ENCODE measurements at places on chromosomes 6 and 20.

GRCh38 chr6:169014211-169015197 is 239.1 kb downstream of the THBS2 start:
- no peak for DNase-seq

GRCh38 chr20:36883977-36884535 is 8.1 kb downstream of the TLDC2 start:
- DNase-seq, result no peak

DNA sequence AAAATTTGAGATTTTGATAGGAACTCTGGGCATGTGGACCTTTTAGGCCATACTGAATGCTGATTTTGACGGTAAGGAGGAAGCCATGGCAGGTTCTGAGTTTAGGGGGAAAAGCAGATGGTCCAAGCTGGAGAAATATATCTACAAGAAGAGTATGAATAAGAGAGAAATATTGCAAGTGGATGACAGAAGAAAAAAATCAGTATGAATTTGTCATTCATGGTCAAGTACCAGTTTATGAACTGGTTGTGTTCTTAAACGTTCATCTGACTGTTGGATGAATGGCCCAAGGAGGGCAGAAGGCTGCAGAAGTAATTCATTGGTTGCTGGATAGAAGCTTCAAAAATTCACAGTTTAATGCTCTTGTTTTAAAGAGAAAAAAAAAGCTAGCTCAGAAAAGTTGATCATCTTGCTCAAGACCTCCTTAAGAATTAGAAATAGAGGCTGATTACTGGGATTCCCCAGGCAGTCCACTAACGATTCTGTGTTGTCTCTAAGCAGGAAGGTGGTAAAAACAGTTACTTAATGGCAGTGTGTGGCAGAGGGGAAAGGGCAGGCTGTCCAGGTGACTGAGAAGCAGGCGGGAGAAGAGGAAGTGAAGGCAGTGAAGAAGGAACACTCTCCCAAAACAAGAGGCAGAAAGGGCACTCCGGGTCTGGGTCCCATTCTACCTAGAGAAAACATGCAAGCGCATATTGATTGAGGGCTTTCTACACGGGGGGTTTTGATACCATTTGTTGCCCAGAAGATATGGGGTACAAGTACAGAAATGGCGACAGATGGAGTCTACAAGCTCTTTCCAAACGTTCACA is 2.0 kb upstream of the DUSP22 start:
- DNase-seq, result no peak

GRCh38 chr6:388202-388903 is 3.2 kb upstream of the IRF4 start:
- DNase-seq, result no peak

GRCh38 chr20:4779616-4780015 is 57.9 kb downstream of the PRND start:
- DNase-seq, result no peak

DNA sequence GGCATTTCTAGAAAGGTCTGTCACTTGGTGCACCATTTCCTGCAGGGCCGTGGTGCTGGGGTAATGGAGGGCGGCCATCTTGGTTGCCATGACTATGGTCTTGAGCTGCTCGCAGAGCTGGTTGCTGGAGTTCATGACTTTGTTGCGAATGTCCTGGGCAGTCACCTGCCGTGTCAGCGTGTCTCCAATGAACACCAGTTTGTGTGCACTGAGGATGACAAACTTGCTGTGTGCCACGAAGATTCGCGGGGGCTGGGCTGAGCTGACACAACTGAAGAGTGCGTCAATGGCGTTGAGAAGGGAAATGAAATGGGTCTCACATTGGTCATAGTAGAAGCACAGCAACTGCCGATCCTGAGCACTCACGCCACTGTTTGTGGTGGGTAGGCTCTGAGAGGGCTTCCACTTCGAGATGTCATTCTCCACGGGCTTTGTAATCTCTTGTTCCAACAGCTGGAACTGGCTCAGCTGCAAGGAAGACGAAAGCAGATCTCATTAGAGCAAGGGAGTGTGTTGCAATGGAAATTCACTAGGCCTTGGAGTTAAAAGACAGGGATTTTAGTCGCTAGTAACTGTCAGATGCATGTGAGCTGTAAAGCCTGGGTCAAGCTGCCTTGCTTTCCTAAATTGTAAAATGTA is 47.1 kb downstream of the NEDD9 start:
- DNase-seq, result no peak

DNA sequence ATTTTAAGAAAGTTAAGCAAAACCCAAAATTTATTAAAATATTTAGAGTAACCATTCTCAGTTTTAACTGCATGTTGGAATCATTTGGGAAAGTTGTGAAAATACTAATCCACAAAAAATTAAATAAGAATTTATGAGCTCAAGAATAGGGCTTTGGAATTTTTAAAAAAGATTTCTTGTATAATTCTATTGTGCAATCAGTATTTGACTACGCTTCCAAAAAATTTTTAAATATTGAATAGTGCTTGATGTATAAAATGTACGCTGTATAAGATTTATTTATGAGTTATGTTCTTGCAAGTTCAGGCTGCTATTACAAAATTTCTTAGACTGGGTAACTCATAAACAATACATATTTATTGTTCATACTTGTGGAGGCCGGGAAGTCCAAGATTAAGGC is 571.7 kb downstream of the MMUT start:
- no peak for DNase-seq

DNA sequence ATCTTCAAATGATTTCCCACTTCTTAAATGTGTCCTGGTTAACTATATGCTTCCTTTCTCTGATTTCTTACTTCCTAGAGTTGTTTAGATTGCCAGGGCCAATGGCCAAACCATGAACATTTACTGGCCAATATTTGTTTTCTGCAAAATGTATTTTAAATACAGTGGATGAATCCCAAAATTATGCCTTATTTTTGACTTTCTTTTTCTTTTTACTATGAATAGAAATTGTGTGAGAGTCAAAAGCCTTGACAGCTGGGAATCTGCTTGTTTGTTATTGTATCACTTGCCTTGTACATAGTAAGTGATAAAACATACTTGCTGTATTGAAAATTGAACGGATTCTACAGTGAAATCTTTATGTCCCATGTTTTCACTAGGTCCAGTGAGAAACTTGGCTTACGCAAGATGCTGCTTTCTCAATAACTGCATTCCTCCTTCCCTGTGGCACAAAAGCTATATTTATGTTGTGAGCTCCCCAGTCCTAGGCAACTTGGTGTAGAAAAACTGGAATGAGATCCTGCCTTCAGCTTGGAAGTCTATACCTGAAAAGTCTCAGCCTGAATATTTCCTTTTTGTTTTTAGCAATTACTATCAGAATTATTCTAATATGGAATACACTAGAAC is 295.2 kb downstream of the EPHA7 start:
- DNase-seq, result no peak

DNA sequence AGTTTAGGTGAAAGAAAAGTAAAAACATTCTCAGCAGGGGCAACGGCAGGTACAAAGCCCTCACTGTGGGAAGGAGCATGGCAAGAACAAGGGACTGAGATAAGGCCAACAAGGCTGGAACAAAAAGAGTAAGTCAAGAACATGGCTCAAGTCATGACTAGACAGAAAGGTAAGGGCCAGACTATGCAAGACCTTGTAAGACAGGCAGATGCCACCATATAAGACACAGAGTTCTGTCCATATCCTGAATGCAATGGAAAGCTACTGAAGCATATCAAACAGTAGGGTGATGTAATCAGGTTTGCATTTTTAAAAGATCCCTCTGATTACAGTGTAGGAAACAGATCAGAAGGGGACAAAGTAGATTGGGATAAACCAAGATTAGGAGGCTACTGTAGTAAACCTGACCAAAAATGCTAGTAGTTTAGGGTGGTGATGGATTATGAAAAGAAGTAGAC is 5.5 kb downstream of the REV3L start:
- DNase-seq, result no peak

GRCh38 chr6:43256670-43257366 is 13.5 kb downstream of the TTBK1 start:
- no peak for DNase-seq

DNA sequence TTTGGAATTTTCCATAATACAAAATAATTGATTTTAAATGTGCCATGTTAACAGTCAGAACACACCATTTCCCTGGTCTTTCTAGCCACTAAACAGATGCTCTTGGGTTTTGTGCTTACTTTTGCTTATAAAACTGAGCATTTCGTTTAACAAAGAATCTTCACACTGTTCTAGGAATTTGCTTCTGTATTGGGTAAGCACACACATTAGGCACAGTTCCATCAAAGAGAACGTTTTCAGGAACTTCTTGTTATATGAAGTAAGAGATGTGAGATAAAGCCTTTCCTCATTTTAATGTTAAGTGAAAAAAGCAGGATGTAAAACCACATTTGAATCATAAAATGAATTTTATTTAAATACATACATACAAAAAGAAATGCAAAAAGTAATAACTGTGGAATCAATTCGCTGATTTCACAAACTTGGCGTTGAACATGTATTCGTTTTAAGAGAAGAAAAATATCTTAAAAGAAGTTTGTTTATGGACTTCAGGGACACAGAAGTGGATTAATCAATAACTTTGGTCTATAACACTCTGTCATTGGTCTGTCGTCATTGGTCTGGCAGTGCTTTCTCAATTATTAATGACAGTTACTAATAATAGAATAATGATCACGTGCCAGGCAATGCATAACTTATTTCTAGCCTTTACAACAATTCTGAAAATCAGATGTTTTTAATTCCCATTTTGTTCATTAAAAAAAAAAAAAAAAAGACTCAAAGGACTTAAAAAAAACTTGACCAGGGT is 199.9 kb upstream of the PRDM1 start:
- DNase-seq, result no peak

- DNase-seq, result no peak
These were observed 3.4 kb upstream of the SRC start for GRCh38 chr20:37342231-37343177.

DNA sequence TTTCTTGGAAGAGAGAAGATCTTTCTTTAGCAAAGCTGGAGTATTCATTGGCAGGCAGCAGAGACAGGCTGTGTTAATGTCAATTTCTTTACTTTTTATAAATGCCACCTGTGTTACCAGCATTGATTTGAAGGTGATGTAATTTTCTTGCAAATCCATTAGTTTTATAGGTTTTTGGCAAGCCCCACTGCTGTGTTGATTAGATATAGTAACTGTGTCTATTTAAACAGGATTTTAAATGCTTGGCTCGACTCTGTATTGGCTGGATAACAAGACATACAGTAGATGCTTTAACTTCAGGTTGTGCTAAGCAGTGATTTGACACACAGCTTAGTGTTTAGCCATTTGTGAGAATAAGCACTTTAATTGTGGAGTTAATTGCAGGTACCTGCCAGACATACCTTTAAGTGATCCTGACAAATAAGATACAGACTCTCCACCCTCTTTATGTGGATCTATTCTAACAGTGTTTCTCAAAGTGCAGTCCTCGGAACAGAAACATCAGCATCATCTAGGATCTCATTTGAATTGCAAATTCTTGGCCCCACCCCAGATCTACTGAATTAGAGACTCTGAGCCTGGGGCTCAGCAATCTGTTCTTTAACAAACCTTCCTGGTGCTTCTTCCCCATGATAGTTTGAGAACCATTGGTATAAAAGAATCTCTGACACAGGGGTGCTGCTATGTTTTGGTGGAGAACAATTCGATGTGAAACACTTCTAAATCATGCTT is 397.5 kb downstream of the HDGFL1 start:
- no peak for DNase-seq

DNA sequence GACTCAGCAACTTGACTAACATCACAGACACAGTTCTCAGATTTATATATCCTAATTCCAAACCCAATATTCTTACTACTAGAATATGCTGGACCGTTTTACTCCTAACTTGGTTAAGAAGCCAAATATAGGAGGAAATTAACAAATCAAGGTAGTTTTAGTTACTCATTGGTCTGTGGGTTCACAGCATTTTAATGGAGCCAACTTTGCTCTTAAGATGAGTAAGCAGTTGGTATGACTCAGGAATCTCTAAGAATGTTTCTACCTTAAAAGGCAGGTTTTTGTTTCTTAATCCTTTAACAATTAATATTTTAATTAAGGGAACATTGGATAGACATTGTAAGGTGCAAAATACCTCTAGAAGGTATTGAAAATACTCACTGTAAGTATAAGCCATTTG is 31.6 kb downstream of the OPRM1 start:
- DNase-seq, result no peak

DNA sequence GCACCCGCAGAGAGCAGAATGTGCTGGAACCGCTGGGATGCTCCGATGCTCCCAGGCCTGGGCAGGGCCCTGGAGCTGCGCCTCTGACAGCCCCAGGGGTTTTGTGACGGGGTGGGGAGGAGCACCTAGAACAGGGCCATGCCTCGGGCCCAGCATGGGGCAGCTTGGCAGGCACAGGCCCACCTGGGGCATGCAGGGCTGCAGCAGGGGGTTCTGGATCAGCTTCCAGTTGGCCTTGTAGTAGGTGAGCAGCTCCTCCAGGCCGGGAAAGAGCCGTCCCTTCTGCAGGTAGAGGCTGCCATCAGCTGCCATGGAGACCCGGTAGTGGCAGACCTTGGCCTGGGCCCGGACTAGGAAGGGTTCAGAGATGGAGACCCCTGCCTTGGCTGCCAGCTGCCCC is 4.4 kb downstream of the SRMS start:
- no peak for DNase-seq

GRCh38 chr6:53829698-53830221 is 35.0 kb downstream of the LRRC1 start:
- DNase-seq, result no peak

- no peak for DNase-seq
These were observed 3.4 kb upstream of the TUBB2B start for GRCh38 chr6:3230900-3231246.

- DNase-seq, result no peak
These were observed 311.2 kb upstream of the OPRM1 start for GRCh38 chr6:153727885-153728284.

DNA sequence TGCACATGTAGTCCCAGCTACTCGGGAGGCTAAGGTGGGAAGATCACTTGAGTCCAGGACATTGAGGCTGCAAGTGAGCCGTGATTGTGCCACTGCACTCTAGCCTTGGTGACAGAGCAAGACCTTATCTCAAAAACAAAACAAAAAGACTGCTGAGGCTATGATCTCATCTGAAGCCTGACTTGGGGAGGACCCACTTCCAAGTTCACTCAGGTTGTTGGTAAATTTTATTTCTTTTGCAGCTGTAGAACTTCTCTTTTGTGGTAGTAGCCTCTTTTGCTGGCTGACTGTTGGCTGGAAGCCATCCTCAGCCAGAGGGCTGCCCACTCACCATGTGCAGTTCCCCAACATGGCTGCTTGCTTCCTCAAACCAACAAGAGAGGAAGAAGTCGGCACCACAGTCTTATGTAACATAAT is 36.8 kb upstream of the ME1 start:
- DNase-seq, result no peak

DNA sequence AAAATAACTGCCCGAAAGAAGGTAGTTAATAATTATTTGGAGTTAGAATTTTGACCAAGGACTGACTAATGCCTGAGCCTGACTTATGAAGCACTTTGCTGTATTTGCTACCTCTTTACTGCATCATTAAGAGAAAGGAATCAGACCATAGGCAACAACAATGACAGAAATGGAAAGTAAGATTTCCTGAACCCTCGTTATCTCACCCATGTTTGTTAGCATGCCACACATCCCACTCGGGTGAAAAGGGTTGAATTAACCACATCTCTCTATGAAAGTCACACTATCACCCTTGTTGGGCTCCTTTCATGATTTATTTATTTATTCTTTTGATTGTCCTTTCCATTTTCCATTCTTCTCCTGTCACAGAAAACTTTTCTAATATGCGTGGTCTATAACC is 59.6 kb downstream of the OLIG3 start:
- DNase-seq, result no peak

- no peak for DNase-seq
These were observed 35.8 kb downstream of the BTBD9 start for GRCh38 chr6:38603966-38604365.

Data from activated CD4-positive, CD25-positive, alpha-beta regulatory T cell (primary cell).